Stimulated activated CD8-positive, alpha-beta memory T cell treated with anti-CD3 and anti-CD28 coated beads, Interleukin-7, amount 100 ng/mL, for 1 hour (primary cell): ENCODE measurements at places on chromosomes 13 and 19.

- DNase-seq, result no peak
These were observed 81.0 kb upstream of the MBNL2 start for GRCh38 chr13:97141097-97141496.

DNA sequence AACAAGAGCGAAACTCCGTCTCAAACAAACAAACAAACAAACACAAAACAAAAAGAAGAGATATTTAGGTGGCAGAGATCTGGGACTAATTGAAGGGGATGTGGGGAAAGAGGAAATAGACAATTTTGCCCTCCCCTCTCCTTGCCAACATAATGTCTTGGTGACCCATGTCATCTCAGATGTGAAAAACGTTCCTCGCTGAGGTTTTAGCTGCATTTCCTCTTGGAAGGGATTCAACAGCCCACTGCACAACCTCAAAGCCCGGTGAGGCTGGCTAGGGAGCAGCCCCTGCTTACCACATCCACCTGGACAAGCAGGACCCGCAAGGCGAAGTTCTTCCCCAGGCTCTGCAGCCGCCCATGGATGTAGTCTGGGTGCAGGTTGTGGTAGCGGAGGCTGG is 4.9 kb downstream of the ERCC1 start:
- DNase-seq, result no peak

DNA sequence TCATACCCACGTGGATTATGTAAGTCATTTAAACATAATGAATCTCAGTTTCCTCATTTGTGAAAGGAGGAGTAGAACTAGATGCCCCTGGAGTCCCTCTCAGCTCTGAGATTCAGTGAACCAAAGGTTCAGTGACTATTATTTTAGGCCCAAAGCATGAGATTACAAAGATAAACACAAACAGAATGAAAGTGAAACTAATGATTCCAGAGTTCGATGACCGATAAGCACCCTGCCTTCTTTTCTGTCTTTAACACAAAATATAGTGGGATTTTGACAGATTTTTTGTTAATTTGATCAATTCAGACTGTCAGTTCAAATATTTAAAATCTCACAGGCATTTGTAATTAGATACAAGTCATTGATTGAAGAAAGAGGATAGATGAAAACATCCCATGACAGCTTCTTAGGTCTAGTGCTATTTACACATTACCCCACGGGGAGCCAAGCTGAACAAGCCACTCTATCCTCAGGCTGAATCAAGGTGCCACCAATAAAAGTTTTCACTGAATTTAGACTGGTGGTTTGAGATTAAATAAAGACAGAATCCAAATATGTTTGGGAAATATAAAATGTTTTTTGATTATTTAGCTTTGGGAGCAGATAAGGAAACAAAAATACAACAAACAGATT is 64.6 kb upstream of the RAP2A start:
- no peak for DNase-seq

DNA sequence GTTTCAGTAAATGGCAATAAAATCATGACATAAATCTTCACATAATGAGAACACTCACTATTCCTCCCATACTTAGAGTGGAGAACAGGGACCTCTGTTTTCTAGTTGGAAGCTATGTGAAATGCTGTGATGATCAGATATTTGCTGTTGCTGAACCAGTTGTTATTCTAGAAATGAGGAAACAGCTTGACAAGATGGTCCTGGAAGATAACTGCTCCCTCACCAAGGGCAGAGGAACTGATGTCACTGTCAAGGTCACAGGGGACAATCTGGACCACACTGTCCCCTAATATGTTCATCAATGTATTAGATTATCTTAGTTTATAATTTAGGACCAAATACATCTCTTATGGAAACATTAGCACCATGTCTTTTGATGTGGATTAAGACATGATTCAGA is 1173.3 kb downstream of the PCDH17 start:
- DNase-seq, result no peak

DNA sequence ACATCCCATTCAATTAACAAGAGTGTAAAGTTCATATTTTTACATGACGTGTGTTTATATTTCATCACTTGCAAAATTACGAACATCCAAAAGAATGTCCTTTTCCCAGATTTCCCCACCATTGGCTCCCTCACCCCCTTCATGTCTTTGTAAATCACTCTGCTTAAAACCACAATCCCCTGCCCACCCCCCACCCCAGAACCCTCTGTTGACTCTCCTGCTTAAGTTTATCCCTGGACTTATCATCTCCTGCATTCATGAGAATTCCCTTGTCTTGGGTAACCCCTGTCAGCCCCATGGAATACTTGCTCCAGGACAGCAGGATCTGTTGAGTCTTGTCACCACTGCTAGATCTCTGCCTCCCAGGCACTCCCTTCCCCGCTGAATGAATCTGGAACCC is 109.9 kb downstream of the COL4A1 start:
- DNase-seq, result no peak

DNA sequence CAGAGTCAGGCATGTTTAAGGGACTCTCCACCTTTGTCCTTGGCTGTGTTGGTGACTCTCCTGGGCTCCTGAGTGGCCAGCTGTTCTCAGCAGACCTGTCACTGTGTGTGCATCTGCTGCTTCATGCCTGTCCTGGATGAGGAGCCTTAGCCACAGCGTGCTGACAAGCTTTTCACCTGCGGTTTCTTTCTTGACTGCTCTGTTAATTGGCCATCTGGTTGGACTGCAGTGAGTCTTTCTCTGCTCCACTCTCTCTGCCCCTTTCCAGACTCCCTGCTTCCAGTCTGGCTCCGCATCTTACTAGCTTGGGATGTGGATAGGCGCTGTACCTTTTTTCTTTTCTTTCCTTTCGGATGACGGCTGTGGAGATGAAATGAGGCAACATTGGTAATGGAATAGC is 38.8 kb downstream of the POLR1D start:
- DNase-seq, result no peak

DNA sequence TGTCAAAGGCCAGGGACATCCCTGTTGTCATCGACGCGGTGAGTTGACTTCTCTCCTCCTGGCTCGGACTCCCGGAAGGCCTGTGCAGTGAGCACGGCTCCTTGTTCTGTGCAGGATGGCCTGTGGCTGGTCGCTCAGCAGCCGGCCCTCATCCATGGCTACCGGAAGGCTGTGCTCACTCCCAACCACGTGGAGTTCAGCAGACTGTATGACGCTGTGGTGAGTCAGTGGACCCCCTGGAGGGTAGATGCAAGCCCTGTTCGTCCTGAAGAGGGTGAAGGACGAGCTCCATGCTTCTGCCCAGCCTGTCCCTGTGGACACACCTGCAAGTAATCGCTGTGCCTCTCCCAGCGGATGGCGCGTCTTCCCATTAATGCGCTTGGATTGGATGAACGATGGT is 19.2 kb downstream of the NAXD start:
- no peak for DNase-seq

DNA sequence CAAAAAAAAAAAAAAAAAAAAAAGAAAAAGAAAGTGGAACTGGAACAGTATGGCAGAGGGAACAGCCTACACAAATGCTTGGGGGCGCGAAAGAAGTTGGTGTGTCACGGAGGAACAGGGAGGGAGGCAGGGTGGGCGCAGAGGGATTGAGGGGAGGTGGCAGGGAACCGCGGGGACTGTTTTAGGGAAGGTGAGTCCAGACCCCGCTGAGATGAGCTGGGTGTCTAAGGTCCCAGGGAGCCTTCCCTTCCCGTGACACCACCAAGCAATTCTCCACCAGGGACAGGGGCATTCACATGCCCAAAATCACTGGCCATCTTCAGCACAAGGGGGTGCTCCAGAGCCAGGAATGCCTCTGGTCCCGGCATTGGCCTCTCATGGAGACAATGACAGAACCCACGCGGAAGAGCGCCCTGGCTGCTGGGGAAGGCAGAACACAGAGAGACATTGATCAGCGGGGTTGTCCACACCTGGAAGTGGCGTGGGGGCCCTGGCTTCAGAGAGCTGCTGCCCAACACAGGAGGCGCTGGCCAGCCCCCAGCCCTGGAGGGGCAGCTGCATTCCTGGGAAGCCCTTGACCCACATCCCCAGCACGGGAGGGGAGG is 6.9 kb downstream of the PEAK3 start:
- no peak for DNase-seq

DNA sequence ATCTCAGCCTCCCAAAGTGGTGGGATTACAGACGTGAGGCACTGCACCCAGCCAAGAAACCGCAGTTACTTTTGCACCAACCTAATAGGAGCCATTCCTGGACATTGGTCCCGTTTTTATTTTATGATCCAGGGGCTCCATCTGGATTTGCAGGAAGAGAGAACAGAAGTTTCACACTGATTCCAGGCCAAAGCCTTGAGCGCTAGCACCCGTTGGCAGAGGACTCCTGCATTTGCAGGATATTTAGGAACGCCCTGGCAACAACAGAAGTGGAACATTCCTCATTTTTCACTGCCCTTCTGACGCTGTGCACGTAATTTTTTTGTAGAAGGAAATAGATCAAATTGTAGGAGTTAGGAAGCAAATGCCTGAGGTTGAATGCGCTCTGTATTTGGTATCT is 11.7 kb upstream of the SULT2A1 start:
- no peak for DNase-seq

- no peak for DNase-seq
These were observed 426.2 kb downstream of the PCDH9 start for GRCh38 chr13:66803808-66804456.

- no peak for DNase-seq
These were observed 8.5 kb upstream of the SHISA2 start for GRCh38 chr13:26060357-26060756.

GRCh38 chr19:44303976-44304568 is 753 bp downstream of the ZNF235 start:
- no peak for DNase-seq

DNA sequence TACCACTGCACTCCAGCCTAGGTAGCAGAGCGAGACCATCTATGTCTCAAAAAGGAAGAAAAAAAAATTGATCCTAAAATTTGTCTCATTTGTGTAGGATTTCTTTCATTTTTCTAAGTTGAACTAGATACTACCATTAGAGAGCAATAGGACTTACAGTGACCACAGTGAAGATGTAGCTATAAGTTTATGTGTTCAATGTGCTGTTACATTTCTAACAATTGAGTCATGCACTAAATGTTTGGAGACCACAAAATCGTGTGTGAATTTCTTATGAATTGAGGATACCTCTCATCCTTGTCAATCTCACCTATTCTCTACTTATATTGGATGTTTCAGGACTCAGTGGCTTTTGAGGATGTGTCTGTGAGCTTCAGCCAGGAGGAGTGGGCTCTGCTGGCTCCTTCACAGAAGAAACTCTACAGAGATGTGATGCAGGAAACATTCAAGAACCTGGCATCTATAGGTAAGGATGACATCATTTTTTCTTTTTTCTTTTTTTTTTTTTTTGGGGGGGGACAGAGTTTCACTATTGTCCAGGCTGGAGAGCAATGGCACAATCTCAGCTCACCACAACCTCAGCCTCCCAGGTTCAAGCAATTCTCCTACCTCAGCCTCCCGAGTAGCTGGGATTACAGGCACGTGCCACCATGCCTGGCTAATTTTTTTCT is 12.8 kb downstream of the ZNF791 start:
- no peak for DNase-seq

DNA sequence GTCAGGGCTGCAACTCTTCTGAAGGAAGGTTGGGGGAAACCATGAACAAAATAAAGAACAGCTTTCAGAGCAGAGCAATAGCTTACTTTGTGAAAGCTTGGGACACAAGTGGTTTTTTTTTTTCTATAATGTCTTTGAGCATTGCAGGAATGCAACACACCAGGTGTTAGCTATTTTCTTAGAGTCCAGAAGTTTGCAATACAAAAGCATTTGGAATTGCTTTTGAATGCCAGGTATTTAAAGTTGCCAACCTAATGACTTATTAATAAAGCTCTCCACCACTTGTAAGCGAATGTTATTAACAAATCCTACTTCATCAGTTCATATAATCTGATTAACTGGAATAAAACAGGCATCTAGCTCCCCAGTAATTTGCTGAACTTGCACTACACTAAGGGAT is 172.6 kb downstream of the NUFIP1 start:
- DNase-seq, result no peak

- no peak for DNase-seq
These were observed 1.7 kb downstream of the KLK4 start for GRCh38 chr19:50909240-50910070.

GRCh38 chr13:43356567-43356966 is 333.2 kb downstream of the DNAJC15 start:
- no peak for DNase-seq

DNA sequence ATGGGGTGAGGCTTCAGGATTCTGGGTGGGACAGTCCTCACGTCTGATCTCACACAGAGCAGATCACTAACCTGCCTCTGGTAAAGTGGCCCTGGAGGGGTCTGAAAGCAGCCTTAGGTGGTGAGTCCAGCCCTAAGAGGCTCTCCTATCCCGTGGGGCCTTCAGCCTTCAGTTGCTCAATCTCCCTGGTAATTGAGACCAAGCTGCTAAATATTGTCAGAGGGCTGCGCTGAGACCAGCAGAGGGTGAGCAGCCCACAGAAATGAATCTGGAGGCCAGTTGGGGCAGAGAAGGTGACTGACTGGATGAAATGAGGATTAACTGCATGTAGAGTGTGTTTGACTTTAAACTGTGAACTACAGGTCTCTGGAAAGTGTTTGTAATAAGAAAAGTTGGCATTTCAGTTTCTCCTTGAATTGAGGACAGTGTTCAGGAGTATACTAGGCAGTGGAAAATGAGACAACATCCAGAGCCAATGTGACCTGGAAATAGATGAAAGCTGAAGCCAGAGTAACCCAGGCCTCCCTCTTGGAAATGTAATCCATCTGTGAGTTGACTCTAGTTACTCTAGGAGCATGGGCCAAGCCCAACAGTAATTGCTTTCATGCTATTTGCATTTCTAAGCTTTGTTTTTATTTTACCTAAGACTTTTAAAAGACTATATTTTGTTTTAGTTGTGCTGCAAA is 14.3 kb upstream of the HSPH1 start:
- DNase-seq, result no peak

DNA sequence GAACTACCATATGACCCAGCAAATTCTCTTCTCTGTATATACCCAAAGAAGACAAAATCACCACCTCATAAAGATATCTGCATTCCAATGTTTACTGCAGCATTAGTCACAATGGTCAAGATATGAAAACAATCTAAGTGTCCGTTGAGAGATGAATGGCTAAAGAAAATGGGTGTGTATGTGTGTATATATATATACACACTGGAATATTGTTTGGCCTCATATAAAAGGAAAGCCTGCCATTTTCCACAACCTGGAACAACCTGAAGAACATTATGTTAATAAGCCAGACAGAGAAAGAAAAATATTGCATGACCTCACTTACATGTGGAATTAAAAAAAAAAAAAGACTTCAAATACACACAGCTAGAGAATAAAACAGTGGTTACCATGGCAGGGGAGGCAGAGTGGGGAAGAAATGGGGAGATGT is 29.5 kb upstream of the RBM26 start:
- no peak for DNase-seq

DNA sequence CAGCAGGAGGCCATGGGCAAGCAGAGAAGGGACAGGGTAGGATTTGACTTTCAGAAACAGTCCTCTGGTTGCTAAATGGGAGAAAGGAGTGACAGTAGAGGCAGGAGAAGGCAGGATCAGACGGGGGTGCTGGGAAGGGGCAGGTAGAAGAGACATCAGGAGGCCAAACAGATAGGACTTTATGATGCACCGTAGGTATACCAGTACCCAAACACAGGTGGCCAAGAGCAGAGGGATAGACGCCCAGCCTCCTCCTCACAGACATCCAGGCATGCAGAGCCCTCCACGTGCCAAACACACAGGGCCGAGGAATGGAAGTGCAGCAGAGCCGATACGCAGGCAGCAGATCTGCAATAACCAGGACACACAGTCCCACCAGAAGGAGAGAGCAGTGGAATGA is 1.3 kb upstream of the AXL start:
- DNase-seq, result no peak
